Cardiac septum (tissue), 1 donor: ENCODE measurements at places on chromosomes 7 and 10. TPM values are rescaled to one million over a fixed set of nuclear protein-coding genes. Genes with fewer than 3 reads are reported as not detected.

Gene WASHC2C
- 25.9 TPM for total RNA-seq

Gene ZNF853
- 14.2 TPM for total RNA-seq

Gene HECW1
- total RNA-seq = not detected

Gene ARHGAP21
- total RNA-seq = 56.4 TPM

Gene LRRD1
- total RNA-seq = 0.43 TPM

Gene SPDYE6
- not detected for total RNA-seq

- DNase-seq = no peak
Observed at GRCh38 chr7:16615228-16615627, 30.3 kb downstream of the ANKMY2 start.

- DNase-seq = no peak
Observed at GRCh38 chr7:130890176-130891020, 156.4 kb upstream of the KLF14 start.

DNA sequence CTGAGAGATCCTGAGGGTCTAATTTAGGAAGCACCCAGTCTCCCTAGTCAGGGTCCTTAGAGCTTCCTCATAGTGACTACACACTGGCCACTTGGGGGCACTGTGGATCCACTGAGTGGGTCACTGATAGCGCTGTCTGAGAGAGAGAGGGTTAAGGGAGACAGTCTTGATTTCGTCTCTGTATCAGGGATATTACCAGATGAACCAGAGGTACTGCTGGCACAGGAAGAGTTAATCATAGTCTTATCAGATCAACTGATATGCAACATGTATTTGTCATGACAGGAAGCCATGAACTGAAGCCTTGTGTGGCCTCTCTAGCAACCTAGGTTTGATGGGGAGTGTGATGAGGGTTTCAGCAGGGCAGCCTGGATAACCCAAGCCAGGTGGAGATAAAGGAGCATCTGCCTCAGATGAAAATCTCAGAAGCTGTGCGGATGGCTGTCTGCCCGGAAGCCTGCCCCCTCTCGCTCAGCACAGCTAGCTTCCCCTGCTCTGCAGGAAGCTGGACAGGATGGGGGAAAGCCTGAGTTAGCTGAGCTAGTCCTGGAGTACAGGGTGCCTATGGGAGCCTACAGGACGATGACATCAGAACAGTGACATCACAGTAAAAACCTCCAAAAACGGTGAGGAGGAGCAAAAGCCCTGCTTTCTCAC lies 214.0 kb upstream of the PRSS1 start:
- no peak for DNase-seq

GRCh38 chr7:135710417-135711138 lies 17.4 kb downstream of the SLC13A4 start:
- no peak for DNase-seq

- no peak for DNase-seq
Observed at GRCh38 chr7:80597875-80598274, 40.6 kb upstream of the CD36 start.

- no peak for DNase-seq
Observed at GRCh38 chr7:147400221-147400689, 1190.3 kb upstream of the C7orf33 start.

- peak; percentile 4 for DNase-seq
Observed at GRCh38 chr10:117544004-117544701, 1.6 kb downstream of the EMX2 start.

DNA sequence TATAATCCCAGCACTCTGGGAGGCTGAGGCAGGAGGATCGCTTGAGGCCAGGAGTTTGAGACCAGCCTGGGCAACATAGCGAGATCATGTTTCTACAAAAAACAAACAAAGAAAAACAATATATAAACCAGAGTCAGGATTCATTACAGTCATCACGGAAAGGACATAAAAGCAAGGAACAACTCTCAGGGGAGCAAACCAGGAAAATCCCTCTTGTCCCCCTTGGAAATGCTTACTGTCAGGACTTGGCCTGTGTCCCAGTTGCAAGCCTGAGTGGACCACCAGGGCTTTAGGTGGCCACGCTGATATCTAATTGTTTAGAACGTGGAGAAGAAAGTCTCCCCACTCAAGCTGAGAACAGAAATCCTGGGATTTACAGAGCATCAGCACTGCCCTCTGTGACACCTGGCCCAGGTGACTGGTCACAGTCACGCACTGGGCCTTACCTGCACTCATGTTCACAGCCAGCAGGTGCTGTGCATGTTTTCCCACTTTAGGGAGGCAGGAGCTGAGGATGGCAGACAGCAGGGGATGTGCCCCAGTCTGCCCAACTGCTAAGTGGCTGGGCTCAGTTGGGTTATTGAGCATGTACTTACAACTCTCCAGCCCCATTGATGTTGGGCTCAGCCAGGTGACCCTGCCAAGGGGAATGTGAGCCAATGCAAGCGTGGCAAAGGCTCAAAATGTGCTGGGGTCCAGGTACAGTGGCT lies 60.9 kb downstream of the TMEM130 start:
- no peak for DNase-seq

GRCh38 chr10:96138102-96138501 lies 8.0 kb downstream of the ZNF518A start:
- DNase-seq = no peak

GRCh38 chr7:15801551-15801950 lies 115.1 kb upstream of the MEOX2 start:
- DNase-seq = no peak

- DNase-seq = no peak
Observed at GRCh38 chr7:75559355-75559975, 67.3 kb downstream of the SPDYE5 start.

- DNase-seq = no peak
Observed at GRCh38 chr7:102313997-102314780, 27.5 kb downstream of the SH2B2 start.

GRCh38 chr7:157436076-157436475 lies 99.3 kb downstream of the DNAJB6 start:
- no peak for DNase-seq

- no peak for DNase-seq
Observed at GRCh38 chr10:1119501-1119900, 63.3 kb downstream of the WDR37 start.
